Iris pigment epithelial cell (primary cell): ENCODE measurements at places on chromosomes 16 and 17.

- DNase-seq, result no peak
Observed at GRCh38 chr17:30200106-30200505, 35.4 kb downstream of the SLC6A4 start.

DNA sequence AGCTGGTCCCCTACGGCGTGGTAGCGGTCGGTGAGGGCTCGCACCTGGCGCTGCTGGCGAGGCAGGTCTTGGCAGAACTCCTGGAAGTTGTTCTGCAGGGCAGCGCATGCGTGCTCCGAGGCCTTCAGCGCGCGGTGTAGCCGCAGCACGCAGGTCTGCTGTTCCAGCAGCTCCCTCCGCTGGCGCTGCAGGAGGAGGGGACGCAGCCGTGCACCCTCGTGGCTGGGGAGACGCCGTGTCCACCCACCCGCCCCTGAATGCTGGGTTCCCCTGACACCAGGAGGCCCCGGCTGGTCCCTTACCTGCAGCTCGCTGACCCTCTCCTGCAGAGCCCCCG is 12.2 kb downstream of the EVPL start:
- no peak for DNase-seq

DNA sequence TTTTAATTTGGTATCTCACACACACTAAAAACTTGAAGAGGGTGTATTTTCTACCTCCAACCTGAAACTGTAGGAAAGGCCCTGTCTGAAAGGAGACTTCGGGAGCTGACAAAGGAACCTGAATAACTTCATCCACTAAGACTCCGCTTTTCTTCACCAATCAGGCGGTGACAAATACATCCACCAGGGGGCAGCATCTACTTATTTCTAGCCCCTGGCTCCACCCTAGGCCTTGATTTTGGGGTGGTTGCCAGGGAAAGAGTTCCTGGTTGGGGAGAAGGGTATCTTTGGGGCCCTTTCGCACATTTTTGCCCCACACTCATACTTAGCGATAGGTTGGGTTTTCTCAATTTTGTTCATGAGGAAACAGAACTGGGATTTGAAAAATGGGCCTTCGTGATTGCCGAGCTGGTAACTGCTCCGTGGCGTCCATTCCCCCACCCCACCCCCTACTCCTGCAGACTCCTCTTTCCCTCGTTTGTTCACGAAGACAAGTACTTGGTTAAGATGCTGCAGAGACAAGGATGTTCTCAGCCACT is 4.8 kb upstream of the ARL4D start:
- DNase-seq, result peak; percentile 70

DNA sequence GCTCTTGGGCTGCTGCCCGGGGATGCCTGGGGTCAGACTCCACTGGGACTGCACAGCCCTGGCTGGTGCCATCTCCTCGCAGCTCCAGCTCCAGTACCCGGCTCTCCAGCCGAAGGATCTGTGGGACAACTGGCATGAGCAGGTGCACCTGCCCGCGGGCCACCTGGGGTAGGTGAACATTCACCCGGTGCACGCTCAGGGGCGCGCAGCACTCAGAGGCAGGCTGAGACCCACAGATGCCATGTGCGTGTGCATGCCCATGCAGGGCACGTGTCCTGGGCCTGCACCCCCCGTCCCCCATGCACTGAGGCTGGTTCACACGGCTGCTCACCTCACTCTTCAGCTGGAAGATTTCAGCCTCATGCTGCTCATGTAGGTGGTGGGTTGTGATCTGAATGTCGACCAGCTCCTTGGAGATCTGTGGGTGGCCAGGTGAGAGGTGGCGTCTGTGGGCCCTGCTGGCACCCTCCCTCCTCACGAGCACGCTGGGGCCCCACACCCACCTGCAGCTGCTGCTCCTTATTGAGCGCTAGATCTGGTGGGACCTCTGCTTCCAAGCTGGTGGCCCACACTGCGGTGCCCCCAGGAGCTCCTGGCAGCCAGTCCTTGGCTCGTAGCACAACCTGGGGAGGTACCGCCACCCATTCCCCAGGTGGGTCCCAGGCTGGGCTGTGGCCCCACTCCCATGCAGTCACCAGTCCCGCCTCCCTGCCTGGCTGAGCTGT is 618 bp downstream of the CCDC78 start:
- DNase-seq, result no peak
